Panc1 (cell line): ENCODE measurements at places on chromosomes 2 and 18. TPM values are rescaled to one million over a fixed set of nuclear protein-coding genes. Genes with fewer than 3 reads are reported as not detected.

The GKN1 gene
- not detected for total RNA-seq

The MSH6 gene
- 98.0 TPM for total RNA-seq

The CNTNAP5 gene
- total RNA-seq = not detected

The ATP8B1 gene
- total RNA-seq = 12.5 TPM

The STARD6 gene
- not detected for total RNA-seq

The UGT1A10 gene
- total RNA-seq = not detected

The SKA1 gene
- 22.1 TPM for total RNA-seq

The CFAP53 gene
- 0.23 TPM for total RNA-seq

The CCDC102B gene
- total RNA-seq = 0.92 TPM

The HTR2B gene
- total RNA-seq = not detected

The NFATC1 gene
- 30.8 TPM for total RNA-seq

The HJURP gene
- total RNA-seq = 87.0 TPM

The FBXO41 gene
- 6.5 TPM for total RNA-seq

The DARS1 gene
- 85.3 TPM for total RNA-seq

The CCDC85A gene
- 0.05 TPM for total RNA-seq

The LNPK gene
- total RNA-seq = 27.3 TPM

The NPPC gene
- 1.1 TPM for total RNA-seq

The CFC1 gene
- not detected for total RNA-seq

The SRD5A2 gene
- total RNA-seq = not detected

The NT5DC4 gene
- not detected for total RNA-seq

The UGT1A5 gene
- total RNA-seq = not detected

The TNFRSF11A gene
- total RNA-seq = 14.1 TPM

The C1GALT1C1L gene
- 0.54 TPM for total RNA-seq

The BCL11A gene
- 0.33 TPM for total RNA-seq

The HNMT gene
- total RNA-seq = 4.1 TPM

The TMEM247 gene
- total RNA-seq = not detected

The MATN3 gene
- total RNA-seq = 3.5 TPM

The CRYGD gene
- total RNA-seq = not detected
